ENCODE measurements at places on chromosomes 7 and 10.

- peak; percentile 56 for DNase-seq
These were observed 190.3 kb downstream of the TWIST1 start for GRCh38 chr7:18927134-18927533.

GRCh38 chr7:50393547-50394252 lies 56.5 kb downstream of the FIGNL1 start:
- no peak for DNase-seq

GRCh38 chr10:99266383-99266782 lies 30.7 kb upstream of the HPSE2 start:
- DNase-seq: no peak

GRCh38 chr10:80413271-80413996 lies 5.1 kb downstream of the PRXL2A start:
- DNase-seq: no peak

DNA sequence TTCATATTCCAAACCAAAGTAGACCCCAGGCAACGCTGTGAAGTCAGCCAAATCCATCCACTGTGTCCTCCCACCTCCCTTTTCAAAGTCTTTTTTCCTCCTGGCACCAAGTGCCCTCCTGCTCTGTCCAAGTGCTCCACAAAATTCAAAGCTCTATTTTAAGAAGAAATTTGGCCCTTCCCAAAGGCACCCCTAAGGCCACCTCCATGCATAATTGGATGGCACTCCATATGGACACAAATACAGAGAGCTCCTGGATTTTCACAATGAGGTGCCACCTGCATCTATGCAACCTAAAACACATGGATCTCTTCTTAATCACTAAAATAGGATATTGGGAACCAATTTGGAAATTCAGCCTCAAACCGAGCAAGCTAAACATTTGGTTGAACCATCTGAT lies 121.6 kb downstream of the RELN start:
- DNase-seq: no peak

GRCh38 chr7:157927313-157927925 lies 590.6 kb downstream of the DNAJB6 start:
- DNase-seq: no peak

DNA sequence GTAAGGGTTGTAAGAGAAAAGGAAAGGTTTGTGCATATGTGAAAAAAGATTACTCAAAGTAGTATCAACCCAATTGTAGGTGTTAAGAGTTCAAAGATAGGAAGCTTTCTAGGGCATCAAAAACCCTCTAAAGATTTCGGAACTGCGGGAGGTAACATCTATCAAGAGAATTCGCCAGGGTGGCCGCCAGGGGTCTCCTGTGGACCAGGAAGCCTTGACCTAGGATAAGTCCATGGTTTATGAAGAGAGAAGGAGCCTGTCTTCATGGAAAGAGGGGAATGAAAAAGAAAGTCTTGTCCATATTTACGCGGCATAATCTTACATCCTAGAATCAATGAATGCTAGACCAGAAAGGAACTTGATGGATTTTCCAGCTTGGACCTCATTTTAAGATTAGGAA lies 140.7 kb upstream of the CALCR start:
- peak; percentile 53 for DNase-seq

GRCh38 chr7:23373151-23374004 lies 74.2 kb downstream of the MALSU1 start:
- no peak for DNase-seq

- DNase-seq: peak; percentile 30
These were observed 251.0 kb downstream of the TFEC start for GRCh38 chr7:115779561-115779960.

GRCh38 chr10:28220811-28221210 lies 82.1 kb downstream of the MPP7 start:
- DNase-seq: no peak

- no peak for DNase-seq
These were observed 149.0 kb upstream of the UNC5B start for GRCh38 chr10:71063401-71063800.

DNA sequence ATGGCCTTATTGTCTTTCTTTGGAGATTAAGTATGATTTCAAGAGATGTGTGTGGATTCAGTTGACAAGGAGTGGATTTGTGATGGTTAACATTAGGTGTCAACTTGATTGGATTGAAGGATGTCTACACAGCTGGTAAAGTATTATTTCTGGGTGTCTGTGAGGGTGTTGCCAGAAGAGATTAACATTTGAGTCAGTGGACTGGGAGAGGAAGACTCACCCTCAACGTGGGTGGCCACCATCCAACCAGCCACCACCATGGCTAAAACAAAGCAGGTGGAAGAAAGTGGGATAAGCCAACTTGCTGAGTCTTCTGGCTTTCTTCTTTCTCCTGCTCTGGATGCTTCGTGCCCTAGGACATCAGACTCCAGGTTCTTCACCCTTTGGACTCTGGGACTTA lies 76.1 kb downstream of the GPR37 start:
- DNase-seq: no peak

- no peak for DNase-seq
These were observed 94.7 kb upstream of the LYZL2 start for GRCh38 chr10:30724296-30724695.

DNA sequence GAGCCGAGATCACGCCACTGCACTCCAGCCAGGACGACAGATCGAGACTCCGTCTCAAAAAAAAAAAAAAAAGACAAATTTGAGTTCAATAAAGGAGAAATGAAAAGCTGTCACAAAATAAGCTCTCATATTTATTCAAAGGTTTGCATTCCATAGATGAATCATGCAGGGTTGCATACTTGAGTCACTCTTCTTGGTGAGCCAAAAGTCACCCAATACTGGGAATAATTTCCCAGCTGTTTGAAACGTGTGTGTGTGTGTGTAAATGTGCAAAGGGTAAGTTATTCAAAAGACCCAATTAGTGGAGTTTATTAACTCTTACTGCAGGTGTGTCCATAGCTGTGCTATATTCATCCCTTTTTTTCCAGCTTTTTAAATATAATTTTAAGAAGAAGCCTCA lies 297.7 kb downstream of the CCDC3 start:
- DNase-seq: peak; percentile 60

Measured in AG20443 (cell line).